ENCODE measurements at places on chromosomes 3 and 15.

DNA sequence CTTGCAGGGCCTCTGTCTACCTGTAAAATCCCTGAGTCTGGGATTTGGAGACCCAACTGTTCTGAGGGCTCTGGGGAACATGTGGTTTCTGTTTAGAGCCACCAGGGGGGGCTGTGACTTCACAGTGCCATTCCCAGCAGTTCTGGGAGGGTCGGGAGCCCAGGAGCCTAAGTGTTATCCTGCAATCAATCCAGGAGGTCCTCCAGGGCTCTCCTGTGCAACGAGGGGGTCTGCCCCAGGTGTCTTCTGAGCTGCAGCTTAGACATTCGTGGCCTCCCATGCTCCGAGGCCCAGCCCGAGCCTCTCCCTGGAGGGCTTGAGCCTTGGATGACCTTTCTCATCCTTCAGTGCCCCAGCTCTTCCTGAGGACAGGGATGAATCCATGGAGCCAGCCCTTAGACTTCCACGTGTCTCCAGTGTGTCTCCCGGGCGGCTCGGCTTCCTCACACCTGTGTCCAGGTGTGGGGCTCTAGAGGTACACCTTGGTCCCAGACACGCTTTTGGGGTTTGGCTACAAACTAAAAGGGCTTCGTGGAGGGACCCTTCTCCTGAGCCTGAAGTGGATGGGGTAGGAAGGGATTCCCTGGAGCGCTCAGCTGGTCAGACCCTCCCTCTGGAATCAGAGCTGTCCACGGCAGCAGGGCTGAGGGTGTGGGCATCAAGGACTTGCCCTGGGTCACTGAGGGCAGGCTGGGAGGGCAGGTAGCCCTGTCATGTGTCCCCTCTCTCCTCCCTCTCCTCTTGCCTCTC lies 20.3 kb upstream of the ABTB1 start:
- peak; percentile 86 for DNase-seq

GRCh38 chr3:40968666-40969065 lies 230.6 kb upstream of the CTNNB1 start:
- DNase-seq, result no peak

GRCh38 chr3:87233805-87234204 lies 6.7 kb downstream of the CHMP2B start:
- DNase-seq, result no peak

DNA sequence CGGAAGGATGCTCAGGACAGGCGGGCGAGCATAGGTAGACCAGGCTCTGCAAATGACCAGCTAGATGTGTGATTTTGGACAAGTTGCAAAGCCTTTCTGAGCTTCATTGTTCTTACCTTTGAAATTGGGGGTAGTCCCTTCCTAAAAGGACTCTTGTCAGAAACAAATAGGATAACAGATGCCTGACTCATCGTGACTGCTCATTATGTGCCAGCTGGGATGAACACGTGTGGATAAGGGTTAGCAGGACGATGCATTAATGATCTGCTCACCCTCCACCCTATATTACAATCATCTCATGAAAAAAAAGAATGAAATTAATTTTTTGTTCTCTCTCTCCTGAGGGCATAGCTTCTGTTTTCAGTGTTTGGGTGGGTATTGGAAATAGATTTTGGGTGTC lies 223.4 kb downstream of the NR2F2 start:
- DNase-seq, result no peak

- DNase-seq, result no peak
These were observed 19.7 kb downstream of the FOXP1 start for GRCh38 chr3:71563827-71564226.

DNA sequence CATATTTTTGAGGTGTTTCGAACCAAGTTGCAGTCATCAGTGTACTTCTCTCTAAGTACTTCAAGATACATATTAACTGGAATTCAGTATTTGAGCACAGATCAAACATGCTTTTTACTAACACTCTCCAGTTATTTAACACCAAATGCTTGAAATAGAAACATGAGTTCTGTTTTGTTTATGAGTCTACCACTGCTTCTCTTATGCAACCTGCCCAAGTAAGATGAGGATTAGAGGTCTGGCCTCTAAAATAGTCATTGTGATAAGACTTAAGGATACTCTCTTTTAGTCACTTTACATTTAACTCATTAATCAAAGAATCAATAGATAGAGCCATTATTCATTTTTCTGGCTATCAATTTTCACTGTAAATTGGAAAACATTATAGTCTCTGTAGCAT lies 156.2 kb upstream of the THRB start:
- no peak for DNase-seq

- peak; percentile 56 for DNase-seq
These were observed 202.2 kb downstream of the PDZRN3 start for GRCh38 chr3:73422571-73422970.

- DNase-seq, result no peak
These were observed 90.0 kb downstream of the IL5RA start for GRCh38 chr3:3020209-3020608.

GRCh38 chr3:100760377-100760776 lies 51.1 kb downstream of the TFG start:
- DNase-seq, result peak; percentile 23

GRCh38 chr15:31442699-31443111 lies 116.1 kb downstream of the KLF13 start:
- DNase-seq, result no peak

DNA sequence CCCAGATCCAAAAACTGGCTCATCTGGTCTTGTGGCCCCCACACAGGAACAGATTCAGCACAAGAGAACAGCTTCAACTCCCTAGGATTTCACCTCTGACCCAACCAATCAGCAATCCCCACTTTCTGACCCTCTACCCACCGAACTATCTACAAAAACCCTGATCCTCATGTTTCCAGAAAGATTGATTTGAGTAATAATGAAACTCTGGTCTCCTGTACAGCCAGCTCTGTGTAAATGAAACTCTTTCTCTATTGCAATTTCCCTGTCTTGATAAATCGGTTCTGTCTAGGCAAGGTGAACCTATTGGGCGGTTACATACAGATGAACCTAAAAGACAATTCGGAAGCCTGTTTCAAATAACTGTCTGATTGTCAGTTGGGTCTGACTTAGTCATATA lies 847.6 kb upstream of the ALCAM start:
- no peak for DNase-seq

DNA sequence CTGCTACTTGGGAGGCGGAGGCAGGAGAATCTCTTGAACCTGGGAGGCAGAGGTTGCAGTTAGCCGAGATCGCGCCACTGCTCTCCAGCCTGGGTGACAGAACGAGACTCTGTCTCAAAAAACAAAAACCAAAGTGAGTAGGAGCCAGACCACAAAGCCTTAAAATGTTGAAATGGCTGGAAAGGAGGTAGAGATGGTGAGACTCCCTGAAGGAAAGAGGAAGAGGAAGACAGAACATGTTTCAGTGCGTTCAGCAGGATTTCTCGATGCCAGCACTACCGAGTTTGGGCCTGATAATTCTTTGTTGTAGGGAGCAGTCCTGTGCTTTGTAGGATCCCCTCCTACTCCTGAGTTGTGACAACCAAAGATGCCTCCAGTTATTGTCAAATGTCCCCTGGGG lies 189.9 kb downstream of the AKAP13 start:
- DNase-seq, result no peak

DNA sequence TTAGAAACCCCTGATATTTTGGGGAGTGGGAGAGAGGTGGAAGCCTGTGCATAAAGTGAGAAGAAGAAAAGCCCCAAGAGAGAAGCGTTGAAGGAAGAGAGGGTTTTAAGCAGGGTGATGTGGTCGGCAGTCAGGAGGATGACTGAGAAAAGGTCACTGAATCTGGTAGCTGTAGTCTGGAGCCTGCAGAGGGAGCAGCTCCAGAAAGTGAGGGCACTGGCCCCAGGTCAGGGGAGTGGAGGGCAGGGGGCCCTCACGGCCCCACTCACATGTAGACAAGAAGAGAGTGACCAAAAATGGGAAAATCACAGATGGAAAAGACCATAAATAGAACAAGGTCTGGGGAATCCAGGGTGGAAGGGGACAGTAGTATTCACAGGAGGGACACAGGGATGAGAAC lies 105.5 kb downstream of the RYK start:
- DNase-seq, result no peak

GRCh38 chr15:74528876-74529275 lies 12.1 kb upstream of the ARID3B start:
- no peak for DNase-seq

- no peak for DNase-seq
These were observed 186.4 kb downstream of the ADAMTS9 start for GRCh38 chr3:64501298-64501906.

Measured in tongue (tissue), 3 donors.